CD8-positive, alpha-beta T cell (primary cell): ENCODE measurements at places on chromosomes 7 and 10. TPM values are rescaled to one million over a fixed set of nuclear protein-coding genes. Genes with fewer than 3 reads are reported as not detected.

Gene ERVW-1
- not detected for total RNA-seq

Gene GRM8
- not detected for total RNA-seq

Gene THSD7A
- total RNA-seq, result not detected

Gene CLDN4
- not detected for total RNA-seq

Gene SLC13A1
- total RNA-seq, result not detected
